NB4 (cell line): ENCODE measurements at places on chromosomes 1 and 21.

- no peak for DNase-seq
Measured at GRCh38 chr1:113353580-113353979, 36.7 kb upstream of the MAGI3 start.

GRCh38 chr1:12549460-12550349, 68.3 kb downstream of the DHRS3 start:
- no peak for DNase-seq

DNA sequence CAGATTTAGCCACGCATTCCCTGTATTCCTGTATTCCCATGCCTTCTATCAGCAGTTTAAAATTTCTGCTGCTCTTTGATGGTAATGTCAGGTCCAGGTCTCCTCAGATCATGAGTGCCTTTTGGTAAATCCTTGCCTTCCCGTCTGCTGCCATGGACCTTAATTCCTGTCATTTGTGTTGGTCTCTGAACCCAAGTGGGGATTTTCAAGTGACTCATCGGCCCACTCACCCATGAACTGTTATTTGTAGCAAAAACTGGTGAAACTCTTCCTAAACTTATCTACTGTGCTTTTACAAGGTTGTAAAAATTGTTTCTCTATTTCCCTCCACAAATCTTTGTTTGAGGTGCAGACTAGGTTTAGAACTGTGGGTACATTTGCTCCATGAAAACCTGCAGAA, 47.4 kb downstream of the ACTN2 start:
- no peak for DNase-seq

DNA sequence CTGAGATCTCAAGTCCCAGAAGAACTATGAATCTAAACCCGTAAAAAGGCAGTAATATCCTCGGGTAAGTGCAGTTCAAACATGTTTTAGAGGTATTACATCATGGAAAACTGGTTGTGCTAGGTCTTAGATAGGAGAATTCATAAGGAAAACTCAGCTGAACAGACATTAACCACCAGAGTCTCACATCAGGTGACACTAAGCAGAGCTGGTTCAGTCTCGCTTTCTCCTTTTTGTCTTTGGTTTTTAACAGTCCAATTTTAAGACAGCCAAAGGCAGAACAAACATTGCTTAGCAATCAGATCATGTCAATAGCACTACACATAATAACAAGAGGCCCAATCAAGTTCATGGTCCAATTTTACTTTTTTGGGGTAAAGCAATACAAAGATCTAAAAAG, 63.1 kb upstream of the MUTYH start:
- no peak for DNase-seq

DNA sequence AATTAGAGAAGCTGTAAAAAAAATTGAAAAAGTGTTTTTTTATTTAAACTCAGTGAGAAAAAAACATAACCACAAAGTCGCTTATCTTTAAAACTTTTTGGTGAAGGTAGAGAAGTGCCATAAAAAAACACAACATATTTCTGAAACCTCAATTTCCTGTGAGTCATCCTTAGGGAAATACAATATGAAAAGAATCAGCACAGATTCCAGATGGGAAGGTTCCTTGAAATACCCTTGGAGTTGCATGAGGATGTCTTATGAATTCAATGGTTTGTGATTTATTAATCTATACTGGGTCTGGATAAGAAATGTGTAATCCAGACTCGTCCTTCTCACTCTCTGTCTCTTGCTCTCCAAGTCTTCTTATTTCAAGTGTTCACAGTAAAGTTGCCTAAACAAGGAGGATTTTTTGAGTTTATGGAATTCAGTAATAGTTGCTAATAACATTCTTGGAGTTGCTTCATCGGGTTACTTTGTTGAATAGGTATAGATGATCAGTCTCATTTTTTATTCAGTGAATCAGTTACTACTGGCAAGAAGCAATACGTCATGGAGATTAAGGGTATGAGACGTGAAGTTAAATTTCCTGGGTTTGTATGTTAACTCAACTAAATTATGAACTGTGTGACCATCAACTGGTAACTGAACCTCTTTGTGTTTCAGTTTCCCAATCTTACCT, 191.4 kb downstream of the KCNK2 start:
- no peak for DNase-seq
